ENCODE measurements at places on chromosomes 2 and 18.

DNA sequence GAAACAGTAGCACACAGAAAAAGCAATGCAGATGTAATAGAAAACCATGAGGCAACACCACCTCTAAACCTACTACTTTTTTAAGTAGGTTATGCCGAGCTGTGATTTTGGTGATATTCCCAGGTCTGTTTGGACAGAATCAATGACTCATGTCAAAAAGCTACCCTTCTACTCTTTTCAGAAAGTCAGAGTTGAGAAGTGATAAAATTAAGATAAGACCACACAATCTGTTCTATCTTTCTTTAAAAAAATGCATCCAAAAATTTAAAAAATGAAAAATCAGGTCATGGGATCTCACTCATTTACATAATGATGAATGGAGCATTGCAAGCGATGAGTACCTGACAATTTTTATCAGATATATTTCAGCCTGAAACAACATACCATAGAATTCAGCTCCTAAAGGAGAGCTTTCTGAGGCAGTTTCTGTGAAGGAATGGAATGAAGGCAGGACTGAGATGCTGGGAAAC is 826.3 kb downstream of the BCL11A start:
- DNase-seq, result no peak

- no peak for DNase-seq
Observed at GRCh38 chr2:238370823-238371372, 50.6 kb downstream of the TRAF3IP1 start.

DNA sequence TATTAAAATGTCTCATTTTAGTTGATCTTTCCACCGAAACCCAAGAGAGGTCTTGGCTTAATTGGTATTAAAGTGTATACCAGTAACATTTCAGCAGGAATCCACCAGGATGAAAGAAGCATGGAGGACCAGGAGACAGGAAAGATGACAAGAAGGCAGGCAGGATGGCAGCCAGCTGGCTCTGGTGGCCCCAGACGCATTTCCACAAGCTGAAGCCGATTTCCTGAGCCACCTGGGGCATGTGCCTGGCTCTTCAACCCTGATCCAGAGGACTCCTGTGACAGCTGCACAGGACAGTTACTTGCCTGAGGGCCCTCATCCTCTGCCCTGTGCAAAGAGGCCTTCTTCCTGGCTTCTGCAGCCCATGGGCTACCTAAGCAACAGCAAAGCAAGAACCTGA is 56.9 kb upstream of the NFU1 start:
- DNase-seq, result no peak

DNA sequence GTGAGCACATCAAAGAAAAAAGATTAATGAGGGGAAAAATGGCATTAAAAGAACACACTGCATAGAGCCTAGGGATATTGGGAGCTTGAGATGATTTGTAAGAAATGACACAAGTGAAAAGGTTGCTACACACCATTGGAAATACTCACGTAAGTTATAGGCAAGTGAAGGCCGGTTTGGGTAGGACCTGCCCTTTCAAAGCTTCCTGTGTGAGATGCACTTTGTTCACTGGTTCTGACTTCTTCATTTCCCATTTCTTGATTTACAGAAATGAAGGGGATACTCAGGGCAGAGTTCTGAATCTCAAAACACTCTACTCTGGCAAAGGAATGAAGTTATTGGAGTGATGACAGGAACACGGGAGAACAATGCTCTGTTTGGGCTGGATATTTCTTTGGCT is at the start of gene IL18RAP:
IL18RAP (plus strand) TSS at position 251 of the 400 bp plus-strand sequence; CDS start at position 369, 118 bp downstream.
- no peak for DNase-seq

GRCh38 chr2:6863792-6864191 is 1.9 kb downstream of the CMPK2 start:
- DNase-seq, result no peak

GRCh38 chr2:168188002-168188401 is 59.4 kb downstream of the STK39 start:
- no peak for DNase-seq

GRCh38 chr2:133360190-133360589 is 208.1 kb downstream of the NCKAP5 start:
- no peak for DNase-seq

- no peak for DNase-seq
Observed at GRCh38 chr2:24317491-24317920, 42.8 kb downstream of the ITSN2 start.

DNA sequence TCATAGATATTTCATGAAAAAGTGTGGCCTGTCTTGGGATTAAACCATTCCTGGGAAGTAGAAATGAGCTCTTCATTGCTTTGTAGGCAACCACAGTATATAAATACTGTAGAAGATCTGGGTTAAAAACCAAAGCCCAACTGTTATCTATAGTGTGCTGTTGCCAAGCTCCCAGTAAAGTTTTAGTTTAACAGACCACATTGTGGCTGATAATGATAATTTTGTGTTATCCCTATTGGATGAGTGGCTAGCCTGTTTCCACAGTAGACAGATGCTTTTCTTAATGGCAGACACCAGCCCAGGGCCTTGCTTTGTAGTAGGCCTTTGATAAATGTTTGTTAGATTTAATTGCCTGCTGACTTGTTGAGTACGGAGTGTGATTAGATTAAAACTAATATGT is 52.1 kb downstream of the FMNL2 start:
- DNase-seq, result no peak

Measured in RWPE2 (cell line).